GM04503 (cell line): ENCODE measurements at places on chromosomes 3 and 15.

GRCh38 chr3:29521751-29522150 is 240.9 kb downstream of the RBMS3 start:
- DNase-seq, result no peak

GRCh38 chr3:16338999-16339398 is 74.0 kb downstream of the OXNAD1 start:
- peak; percentile 98 for DNase-seq

DNA sequence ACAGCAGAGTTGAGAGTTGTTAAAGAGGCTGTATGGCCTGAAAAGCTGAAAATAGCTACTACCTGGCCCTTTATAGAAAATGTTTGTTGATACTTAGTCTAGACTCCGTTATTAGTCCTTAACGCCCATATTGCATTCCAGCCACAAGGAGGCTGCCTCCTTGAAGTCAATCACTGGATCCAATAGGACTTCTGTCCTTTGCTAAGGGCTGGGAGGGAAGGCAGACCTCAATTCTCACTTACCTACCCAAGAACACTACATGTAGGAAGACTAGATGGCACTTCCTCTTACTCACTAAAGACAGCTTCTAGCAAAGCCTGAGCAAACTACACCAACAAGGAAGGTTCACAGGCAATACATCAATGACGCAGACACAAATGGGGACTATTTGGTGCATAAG is 139.5 kb upstream of the HACD2 start:
- DNase-seq, result no peak

DNA sequence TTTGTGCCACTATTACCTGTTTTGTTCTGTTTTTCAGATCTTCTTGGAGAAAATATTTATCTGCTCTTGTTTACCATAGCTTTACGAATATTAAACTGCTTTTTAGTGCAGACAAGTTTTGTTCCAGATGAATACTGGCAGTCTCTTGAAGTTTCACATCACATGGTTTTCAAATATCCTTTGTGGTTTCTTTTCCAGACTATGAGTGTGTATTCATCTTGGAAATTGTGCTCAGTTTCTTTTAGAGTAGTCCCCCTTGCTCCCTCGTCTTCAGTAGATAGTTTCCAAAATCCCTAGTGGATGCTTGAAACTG is 1.2 kb downstream of the PIGB start:
- no peak for DNase-seq

- peak; percentile 93 for DNase-seq
Observed at GRCh38 chr15:72237029-72237852, 6.3 kb upstream of the PKM start.

GRCh38 chr3:186525369-186526255 is 18.6 kb downstream of the CRYGS start:
- no peak for DNase-seq

GRCh38 chr3:157093096-157093495 is 66.9 kb downstream of the CCNL1 start:
- DNase-seq, result no peak

DNA sequence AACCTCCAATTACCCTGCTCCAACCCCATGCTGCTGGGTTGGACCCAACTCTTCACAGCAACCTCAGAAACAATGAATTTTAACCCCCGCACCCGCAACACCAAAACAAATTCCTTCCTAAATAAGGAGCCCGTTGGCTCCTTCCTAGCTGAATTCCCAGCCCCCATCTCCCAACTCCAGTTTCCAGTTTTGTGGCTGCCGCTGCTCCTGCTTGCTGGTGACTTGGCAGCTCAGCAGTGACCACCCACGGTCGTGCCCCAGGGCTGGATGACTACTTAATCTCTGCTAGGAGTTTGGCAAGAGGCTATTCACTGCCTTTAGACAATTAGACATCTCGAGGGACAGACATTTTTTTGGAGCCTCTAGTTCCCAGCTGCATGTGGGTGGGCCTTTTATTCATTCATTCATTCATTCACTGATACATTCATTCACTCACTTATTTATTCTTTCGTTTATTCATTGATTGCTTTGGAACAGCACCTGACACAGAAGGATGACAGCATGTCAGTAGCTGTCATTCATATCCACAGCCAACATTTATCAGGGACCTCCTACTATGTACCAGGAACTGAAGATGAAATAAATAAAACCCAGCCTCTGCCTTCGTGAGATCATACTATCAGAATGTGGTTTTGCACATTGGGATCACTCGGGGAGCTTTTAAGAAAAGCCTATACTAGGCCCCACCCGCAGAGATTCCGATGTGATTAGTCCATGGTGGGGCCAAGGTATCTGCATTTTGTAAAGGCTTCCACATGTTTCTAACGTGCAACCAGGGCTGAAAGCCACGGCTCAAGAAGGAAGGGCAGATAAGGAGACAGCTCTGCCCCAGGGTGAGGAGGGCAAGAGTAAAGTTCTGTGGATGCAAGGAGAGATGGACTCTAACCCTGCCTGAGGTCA is 256.5 kb downstream of the SHQ1 start:
- DNase-seq, result peak; percentile 91

DNA sequence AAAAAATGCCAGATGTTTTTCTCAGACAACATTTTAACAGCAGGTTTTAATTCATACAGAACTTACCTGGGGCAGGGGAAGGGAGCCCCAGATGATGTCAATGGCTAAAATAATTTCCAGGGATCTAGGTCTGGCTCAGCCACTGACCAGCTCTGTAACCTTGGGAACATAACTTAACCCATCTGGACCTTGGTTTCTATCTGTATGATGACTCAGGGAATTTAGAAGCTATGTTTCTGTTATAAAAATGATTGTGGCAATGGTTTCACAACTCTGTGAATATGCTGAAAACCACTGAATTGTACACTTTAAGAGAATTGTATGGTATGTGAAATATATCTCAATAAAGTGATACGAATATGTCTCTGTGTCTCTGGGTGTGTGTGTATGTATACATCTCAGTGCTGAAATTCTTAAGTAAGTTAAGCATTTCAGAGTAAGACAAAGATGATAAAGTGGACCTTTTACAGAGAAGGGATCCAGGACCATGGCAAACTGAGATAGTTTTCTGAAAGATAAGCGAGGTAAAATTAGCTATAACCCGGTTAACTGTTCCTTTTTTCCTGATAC is 2.9 kb downstream of the SH3GL3 start:
- DNase-seq, result no peak

DNA sequence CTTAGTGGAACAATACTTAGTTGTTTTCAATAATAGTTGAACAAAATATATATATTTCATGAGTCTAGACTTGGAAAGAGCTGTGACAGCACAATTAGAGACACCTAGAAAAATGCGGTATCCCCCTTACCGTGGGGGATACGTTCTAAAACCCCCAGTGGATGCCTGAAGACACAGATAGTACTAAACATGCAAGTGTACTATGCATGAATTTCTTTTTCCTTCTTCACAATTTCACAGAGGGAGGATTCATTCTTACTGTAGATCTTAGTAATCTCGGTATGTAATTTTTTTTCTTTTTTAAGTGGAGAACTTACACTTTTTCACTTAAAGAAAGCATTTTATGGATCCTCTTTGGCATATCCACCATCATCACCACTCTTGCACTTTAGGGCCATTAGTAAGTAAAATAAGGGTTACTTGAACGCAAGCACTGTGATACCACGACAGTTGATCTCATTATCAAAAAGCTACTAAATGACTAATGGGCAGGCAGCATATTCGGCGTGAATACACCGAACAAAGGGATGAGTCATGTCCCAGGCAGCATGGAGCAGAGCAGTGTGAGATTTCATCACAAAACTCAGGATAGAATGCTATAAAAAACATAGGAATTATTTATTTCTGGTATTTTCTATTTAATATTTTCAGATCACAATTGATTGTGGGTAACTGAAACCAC is 72.3 kb upstream of the ZNF280D start:
- DNase-seq, result no peak

DNA sequence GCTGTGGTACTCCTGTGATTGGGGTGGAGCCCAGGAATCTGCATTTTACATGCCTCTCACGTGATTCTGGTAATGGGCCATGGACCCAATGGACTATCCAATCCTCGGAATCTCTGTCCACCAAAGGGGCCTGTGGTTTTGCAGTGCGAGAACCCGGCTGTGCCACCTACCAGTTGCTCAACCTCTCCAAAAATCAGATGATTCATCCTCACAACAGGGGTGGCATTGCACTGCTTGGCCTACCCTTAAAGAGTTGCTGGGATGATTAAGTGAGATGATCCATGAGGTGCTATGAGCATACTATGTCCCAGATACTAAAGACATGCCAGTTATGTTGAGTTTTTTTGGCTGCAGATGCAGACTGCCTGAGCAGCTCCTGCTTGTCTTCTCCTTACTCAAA is 5.1 kb downstream of the ANP32A start:
- no peak for DNase-seq

DNA sequence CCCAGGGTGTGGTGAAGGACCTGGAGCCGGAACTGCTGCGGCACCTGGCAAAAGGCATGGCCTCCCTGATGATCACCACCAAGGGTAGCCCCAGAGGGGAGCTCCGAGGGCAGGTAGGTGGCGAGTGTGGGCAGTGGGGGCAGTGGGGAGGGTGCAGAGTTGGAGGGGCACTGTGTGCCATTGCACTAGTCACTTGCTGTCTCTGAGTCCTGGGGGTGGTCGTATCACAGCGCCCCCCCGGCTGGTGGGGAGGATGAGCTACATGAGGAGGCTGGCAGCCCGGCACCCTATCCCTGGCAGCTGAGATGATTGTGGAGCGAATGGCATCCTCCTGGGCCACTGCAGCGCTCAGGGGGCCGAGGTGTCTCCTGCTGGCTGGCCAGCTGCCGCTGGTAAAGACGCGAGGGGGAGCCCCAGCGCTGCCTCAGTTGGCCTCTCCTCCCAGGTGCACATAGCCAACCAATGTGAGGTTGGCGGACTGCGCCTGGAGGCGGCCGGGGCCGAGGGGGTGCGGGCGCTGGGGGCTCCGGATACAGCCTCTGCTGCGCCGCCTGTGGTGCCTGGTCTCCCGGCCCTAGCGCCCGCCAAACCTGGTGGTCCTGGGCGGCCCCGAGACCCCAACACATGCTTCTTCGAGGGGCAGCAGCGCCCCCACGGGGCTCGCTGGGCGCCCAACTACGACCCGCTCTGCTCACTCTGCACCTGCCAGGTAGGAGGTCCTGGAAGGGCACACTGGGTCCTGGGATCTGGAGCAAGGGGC is 6.4 kb downstream of the CHRD start:
- DNase-seq, result no peak

GRCh38 chr3:41176596-41176995 is 22.7 kb upstream of the CTNNB1 start:
- no peak for DNase-seq

GRCh38 chr3:9226326-9226725 is 23.1 kb downstream of the SRGAP3 start:
- DNase-seq, result no peak

DNA sequence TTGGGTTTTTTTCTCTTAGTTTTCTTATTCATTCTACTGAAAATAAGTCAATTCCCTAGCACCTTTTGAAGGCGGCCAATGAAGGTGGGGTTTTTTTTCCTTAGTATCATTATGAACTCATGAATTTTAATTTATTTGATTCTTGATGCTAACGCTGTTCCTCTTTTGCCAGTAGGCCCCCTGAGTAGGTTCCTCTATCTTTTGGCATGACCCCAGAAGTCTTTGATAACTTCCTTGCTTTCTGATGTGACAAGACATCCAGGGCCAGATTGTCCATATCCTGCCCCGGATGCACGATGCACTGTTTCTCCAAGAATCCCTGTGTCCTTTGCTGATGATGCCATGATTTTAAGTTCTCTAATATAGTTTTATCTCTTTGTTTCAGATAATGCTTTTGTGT is 20.6 kb downstream of the LRRK1 start:
- DNase-seq, result no peak
